T-helper 17 cell (primary cell): ENCODE measurements at places on chromosomes 5 and 9.

GRCh38 chr9:135622415-135623020, 16.8 kb downstream of the GLT6D1 start:
- no peak for DNase-seq

DNA sequence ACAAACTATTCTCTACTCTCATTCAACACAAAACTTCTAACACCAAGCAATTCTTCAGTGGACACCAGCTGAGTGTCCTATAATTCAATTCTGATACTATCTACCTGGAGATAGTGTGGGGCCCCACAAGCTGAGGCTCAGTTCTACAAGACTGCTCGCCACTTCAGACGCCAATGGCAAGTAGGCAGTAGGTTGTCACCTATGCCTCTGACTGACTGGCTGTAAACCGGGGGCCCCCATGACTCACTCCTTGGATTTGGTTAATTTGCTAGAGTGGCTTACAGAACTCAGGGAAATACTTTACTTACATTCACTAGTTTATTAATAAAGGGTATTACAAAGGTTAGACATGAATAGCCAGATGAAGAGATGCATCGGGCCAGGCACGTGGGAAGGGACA, 21.5 kb downstream of the INIP start:
- DNase-seq = no peak

- no peak for DNase-seq
These were observed 3.7 kb upstream of the AJM1 start for GRCh38 chr9:136838314-136839228.

- no peak for DNase-seq
These were observed 30.4 kb downstream of the GNG10 start for GRCh38 chr9:111691672-111692329.
